ENCODE measurements at places on chromosomes 6 and 20. TPM values are rescaled to one million over a fixed set of nuclear protein-coding genes. Genes with fewer than 3 reads are reported as not detected.

- DNase-seq: no peak
These were observed 5.6 kb upstream of the BTBD3 start for GRCh38 chr20:11912013-11912658.

- no peak for DNase-seq
These were observed 63.9 kb downstream of the KCNS1 start for GRCh38 chr20:45037050-45037449.

DNA sequence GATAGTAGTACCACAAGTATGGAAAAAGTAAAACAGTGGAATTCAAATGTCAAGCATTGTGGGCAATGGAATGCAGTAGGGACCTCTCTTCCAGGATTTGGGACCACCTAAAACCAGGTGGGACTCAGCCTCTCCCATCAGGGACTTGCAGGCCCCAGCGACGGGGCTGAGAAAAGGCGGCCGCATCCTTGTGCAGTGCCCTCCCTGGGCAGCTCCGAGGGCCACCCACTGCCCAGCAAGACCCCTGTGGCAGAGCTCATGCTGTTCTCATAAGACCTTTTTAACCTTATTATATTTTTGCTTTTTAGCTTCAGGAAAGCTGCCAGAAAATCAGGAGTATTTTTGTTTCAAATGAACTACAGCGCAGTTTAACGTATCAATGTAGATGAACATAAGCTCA, 142.6 kb upstream of the RPS6KA2 start:
- no peak for DNase-seq

DNA sequence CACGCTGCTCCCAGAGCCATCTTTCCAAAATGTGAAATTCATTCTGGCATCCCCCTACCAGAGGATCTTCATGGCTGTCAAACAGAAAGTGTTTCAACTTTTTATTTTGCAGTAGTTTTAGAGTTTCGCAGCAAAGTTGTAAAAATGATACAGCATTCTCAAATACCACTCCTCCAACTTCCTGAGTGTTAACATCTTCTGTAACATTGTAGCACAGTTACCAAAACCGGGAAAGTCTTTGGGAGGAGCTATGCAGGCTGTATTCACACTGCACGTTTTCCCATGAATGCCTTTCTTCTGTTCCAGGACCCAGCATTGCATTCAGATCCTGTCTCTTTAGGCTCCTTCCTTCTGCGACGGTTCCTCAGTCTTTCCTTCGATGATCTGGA, 30.1 kb downstream of the CDYL start:
- DNase-seq: no peak

- no peak for DNase-seq
These were observed 117.5 kb downstream of the PLCB4 start for GRCh38 chr20:9186396-9186795.

DNA sequence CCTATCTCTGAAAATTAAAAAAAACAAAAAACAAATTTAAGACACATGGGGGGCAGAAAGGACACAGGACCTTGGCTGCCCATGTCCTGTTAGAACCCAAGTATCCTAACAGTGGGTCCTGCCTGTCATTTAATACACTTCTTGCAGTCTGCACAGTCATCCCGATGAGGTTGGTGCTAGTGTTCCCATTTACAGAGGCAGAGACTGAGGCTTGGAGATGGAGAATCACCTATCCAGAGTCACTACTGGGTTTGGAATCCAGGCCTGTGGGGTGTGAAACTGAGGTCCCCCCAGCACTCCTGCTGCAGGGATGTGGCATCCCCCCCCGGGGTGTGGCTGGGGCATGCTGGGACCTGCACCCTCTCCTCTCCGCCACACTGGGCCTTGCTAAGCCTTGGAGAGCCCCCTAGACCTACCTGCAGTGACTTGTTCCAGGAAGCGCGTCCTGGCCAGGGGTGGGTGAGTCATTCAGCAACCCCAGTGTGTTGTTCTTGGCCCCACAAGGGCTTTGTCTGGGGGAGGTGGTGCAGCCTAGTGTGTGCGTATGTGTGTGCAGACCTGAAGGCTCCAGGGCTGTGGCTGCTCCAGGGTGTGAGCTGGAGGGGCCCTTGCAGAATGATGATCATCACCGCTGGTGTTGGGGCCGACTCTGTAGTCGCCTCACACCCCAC, 49.7 kb downstream of the BCAS4 start:
- no peak for DNase-seq

DNA sequence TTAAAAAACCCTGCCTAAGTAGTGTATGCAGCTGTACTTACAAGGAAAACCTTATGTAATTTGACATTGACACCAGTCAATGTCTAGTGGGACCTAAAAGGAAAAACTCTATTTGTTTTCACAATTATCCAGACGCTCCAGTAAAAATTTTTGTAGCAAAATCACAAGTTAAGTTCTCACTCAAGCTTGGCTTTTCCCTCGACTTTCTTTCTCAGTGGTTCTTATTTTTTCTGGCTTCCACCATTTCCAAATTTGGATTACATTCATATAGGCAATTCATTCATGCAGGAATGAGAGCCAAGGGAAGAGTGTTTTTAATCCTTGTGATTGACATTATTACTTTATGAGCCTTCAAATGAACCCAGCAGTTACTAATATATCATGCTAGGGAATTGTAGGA, 66.0 kb upstream of the ADGRG6 start:
- no peak for DNase-seq

Gene CDH22
- total RNA-seq: not detected

DNA sequence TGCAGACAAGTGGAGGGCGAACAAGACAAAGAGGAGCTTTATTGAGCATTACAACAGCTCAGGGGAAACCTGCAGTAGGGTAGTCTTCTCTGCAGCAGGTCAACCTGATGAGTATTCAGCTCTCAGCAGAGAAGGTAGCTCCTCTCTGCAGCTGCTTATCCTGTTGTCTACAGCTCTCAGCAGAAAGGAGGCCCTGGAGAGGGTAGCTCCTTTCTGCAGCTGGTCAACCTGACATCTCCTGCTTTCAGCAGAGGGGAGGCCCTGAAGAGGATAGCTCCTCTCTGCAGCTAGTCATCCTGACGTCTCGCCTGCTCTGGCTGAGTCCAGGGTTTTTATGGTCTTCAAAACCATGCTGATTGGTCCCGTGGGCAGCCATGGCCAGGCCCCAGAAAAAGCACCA, 113.6 kb downstream of the CD24 start:
- DNase-seq: no peak

Gene FAM184A
- total RNA-seq: 7.7 TPM

GRCh38 chr20:42531508-42531961, 658.2 kb downstream of the PTPRT start:
- no peak for DNase-seq

- no peak for DNase-seq
These were observed 263.6 kb downstream of the CD83 start for GRCh38 chr6:14380901-14381828.

Gene PPP1R14C
- not detected for total RNA-seq

Gene SIRPD
- not detected for total RNA-seq

- no peak for DNase-seq
These were observed 31.5 kb downstream of the METTL24 start for GRCh38 chr6:110326609-110327008.

DNA sequence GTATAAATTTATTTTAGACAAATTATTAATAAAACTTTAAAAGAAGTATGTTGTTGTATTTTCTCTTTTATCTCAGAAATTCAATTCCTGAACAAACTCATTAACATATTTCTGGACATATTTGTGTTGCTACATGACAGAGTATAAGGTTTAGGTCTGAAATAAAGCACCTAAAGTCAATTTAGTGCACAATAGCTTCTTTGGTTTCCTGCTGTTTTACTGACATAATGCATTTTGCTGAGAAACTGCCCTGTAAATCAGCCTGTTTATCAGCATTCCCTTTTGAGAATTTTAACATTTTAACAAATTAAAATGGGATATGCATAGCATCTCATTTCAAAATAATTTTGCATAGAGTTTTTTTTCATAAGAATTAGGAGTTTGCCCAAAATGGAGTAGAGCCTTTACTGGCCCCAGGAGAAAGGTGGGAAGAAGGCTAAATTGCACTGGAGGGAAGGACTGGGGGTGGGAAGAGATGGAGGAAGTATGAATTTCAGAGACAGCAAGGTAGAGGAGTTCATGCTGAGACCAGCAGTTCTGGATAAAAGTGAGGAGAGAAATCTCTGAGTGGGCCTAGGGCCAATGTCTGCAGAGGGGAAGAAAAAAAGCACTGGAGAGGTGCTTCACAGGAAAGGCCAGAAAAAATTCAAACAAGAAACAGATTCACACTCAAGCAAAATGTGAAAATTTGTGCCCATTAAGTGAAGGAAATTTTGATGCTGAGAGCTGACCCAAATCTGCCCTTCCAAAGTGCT, 324.2 kb upstream of the HSF2 start:
- DNase-seq: no peak

DNA sequence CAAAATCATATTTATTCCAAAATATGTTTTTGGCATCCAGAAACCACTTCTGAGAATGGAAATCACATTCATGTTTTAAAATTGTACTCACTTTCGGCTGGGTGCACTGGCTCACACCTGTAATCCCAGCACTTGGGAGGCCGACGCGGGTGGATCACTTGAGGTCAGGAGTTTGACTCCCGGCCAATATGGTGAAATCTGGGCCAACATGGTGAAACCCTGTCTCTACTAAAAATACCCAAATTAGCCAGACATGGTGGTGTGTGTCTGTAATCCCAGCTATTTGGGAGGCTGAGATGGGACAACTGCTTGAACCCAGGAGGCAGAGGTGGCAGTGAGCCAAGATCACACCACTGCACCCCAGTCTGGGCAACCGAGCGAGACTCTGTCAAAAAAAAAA, 580.7 kb downstream of the MAFB start:
- DNase-seq: no peak

DNA sequence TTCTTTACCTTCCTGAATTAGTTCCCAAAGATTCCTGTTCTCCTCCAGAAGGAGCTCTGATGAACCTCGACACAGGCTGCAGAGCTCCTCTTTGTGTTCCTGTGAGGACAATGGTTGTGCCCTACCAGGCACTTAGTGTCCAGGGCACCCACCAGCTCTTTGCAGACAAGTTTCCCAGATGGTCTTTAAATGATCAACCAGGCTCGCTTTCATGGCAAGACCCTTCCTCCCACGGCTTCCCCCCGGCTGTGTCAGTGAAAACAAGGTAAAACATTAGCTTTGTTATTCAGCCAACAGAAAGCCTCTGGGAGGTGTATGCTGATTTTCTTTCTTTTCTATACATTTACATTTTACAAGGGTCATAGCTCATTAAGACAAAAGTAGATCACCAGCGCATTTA, 32.3 kb upstream of the CNKSR3 start:
- DNase-seq: no peak

DNA sequence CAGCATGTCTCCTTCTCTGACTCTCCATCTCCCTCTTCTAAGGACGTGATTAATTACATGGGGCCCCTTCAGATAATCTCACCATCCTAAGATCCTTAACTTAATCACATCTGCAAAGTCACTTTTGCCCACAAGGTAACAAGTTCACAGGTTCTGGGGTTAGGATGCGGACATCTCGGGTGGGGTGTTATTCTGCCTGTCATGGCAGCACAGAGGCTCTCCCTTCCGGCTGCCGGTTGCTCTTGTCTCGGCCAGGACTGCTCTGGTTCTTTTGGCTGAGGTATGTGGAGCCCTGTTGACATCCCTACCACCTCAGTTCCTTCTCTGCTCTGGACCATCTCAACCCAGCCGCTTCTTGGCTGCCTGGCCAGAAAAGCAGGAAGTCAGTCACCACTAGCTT, 4.2 kb upstream of the CST11 start:
- DNase-seq: no peak

DNA sequence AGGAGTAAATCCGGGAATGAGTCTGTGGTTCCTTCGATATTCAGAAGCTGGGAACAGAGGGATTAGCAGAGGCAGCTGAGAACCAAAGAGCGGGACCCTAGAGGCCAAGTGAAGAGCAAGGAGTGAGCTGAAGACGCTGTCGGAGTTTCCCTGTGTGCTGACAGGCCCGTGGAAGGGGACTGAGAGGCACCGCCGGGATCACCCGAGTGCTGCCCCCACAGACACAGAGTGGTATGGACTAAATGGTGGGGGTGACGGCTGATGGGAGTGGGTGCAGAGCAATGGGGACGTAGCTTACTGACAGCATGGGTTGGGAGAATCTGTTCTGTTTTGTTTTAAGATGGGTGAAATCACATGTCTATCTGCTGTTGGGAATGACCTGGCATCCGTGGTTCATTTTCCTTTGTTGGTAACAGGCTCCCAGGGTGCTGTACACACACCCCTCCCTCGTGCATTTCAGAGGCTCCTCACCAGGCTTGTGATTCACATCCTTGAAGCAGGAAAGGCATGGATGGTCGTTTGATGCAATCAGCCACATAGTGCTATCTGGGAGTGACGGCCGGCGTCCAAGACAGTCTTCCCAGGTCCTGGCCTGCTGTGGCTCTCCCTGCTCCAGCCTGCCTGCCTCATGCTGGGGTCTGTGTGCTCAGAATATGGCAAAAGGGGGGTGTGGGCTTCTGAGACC, 97.4 kb downstream of the THBS2 start:
- DNase-seq: no peak

GRCh38 chr6:20447581-20448132, 46.0 kb downstream of the E2F3 start:
- DNase-seq: no peak

DNA sequence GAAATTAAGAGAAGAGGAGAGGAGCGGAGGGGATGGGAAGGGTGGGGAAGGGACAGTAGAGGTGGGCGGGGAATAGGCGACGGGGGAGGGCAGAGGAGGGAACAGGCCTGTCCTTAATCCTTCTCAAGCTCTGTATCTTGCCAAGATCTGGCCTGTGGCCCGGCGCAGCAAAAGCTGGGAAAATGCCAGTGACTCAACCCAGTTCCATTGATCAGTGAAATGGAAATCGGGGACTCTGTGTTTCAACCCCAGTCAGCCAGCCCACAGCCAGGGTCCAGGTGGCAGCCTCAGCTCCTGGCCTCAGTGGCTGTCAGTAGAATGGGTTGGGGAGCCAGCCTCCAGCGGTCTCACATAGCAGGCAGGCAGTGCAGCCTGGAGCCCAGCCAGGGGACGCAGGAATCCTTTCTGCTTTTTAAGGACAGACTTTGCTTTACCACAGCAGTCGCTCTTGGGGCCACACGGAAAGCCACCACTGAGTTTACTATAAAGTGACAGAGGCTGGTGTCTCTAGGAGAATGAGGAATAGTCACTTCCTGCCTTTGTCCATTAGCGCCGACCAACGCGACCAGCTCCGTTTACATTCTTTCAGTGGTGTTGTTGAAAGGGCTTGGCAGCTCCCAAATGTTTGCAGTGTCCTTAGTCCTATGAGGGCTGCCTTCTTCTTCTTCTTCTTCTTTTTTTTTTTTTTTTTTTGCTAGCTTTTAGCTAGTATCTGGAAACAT, 128.0 kb downstream of the RIN2 start:
- no peak for DNase-seq

All from CD4-positive, CD25-positive, alpha-beta regulatory T cell (primary cell).